ENCODE measurements at places on chromosomes 13 and 19. TPM values are rescaled to one million over a fixed set of nuclear protein-coding genes. Genes with fewer than 3 reads are reported as not detected.

Gene JSRP1
- total RNA-seq, result not detected

Gene SERPINE3
- total RNA-seq, result under 0.01 TPM

Gene EDNRB
- 18.4 TPM for total RNA-seq

Gene NLRP7
- not detected for total RNA-seq

Gene IQCN
- 0.49 TPM for total RNA-seq

Gene KCTD12
- 126 TPM for total RNA-seq

Gene TRIP10
- 2.2 TPM for total RNA-seq

Gene SGCG
- total RNA-seq, result 0.74 TPM

Gene FBXO17
- 3.7 TPM for total RNA-seq

Gene MAST1
- 67.4 TPM for total RNA-seq

Gene HTR2A
- total RNA-seq, result 7.1 TPM

Gene PABPC3
- 0.25 TPM for total RNA-seq

Gene GFY
- 0.25 TPM for total RNA-seq

Gene NLRP11
- not detected for total RNA-seq

Gene LHB
- total RNA-seq, result not detected

Gene CEACAM6
- total RNA-seq, result 0.25 TPM

Gene KLK15
- total RNA-seq, result not detected

Gene SLC10A2
- not detected for total RNA-seq

Gene SRRM5
- total RNA-seq, result not detected

Gene WDR62
- 0.98 TPM for total RNA-seq

Gene TICAM1
- total RNA-seq, result 1.5 TPM

Gene MED16
- 24.8 TPM for total RNA-seq

Gene NFILZ
- not detected for total RNA-seq

Gene SHISA7
- 7.1 TPM for total RNA-seq

Gene ZNF700
- total RNA-seq, result 13.5 TPM

Gene C19orf67
- total RNA-seq, result not detected

Gene OR7D2
- total RNA-seq, result under 0.01 TPM

Gene CD33
- total RNA-seq, result not detected

Gene AP1M2
- not detected for total RNA-seq

Gene C1QTNF9
- not detected for total RNA-seq

Gene SH2D3A
- total RNA-seq, result under 0.01 TPM

Gene PRR22
- total RNA-seq, result 0.25 TPM

Gene ZNF571
- 12.3 TPM for total RNA-seq

Gene HIPK4
- under 0.01 TPM for total RNA-seq

Gene PSG7
- total RNA-seq, result not detected

Gene ZNF229
- total RNA-seq, result 15.7 TPM

Gene KANK2
- total RNA-seq, result 9.3 TPM

Gene OR7G1
- not detected for total RNA-seq

Gene EHD2
- total RNA-seq, result 2.0 TPM

Gene NAPA
- total RNA-seq, result 34.4 TPM

Gene GPR18
- total RNA-seq, result not detected

Gene GIPR
- 0.25 TPM for total RNA-seq

Gene CACNA1A
- total RNA-seq, result 46.7 TPM

Gene PSG11
- total RNA-seq, result not detected

Gene POU2F2
- total RNA-seq, result 4.9 TPM

Gene SHC2
- total RNA-seq, result 8.9 TPM

Gene TRPC4
- 14.8 TPM for total RNA-seq

Gene TMEM190
- total RNA-seq, result 0.49 TPM

Gene PLPP2
- total RNA-seq, result 1.2 TPM

Gene ZNF536
- 18.2 TPM for total RNA-seq

Gene SIGLEC9
- total RNA-seq, result 0.25 TPM

Gene ZNF575
- 0.49 TPM for total RNA-seq

Gene CGB2
- not detected for total RNA-seq

Gene MPHOSPH8
- total RNA-seq, result 28.0 TPM

Gene VSTM1
- not detected for total RNA-seq

Gene URAD
- total RNA-seq, result not detected
